ENCODE measurements at places on chromosomes 11 and 22.

DNA sequence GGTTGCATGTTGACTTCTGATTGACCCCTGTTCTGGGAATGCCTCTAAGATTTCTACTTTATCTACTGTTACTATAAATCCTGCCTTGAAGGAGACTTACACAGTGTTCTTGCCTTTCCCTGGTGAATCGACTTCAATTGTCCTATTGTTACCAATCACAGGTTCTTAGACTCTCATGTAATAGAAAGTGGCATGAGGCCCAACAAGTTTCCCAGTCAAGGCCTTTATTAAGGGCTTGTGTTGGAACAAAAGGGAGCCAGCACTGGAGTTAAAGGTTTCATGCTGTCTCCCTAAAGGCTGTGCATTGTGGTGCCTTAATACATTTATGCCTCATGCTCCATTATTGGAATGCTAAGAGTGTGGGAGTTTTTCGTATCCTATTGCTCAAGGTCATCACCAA is 23.3 kb downstream of the MS4A2 start:
- DNase-seq, result no peak

- no peak for DNase-seq
Observed at GRCh38 chr11:116342148-116342547, 430.6 kb downstream of the BUD13 start.

DNA sequence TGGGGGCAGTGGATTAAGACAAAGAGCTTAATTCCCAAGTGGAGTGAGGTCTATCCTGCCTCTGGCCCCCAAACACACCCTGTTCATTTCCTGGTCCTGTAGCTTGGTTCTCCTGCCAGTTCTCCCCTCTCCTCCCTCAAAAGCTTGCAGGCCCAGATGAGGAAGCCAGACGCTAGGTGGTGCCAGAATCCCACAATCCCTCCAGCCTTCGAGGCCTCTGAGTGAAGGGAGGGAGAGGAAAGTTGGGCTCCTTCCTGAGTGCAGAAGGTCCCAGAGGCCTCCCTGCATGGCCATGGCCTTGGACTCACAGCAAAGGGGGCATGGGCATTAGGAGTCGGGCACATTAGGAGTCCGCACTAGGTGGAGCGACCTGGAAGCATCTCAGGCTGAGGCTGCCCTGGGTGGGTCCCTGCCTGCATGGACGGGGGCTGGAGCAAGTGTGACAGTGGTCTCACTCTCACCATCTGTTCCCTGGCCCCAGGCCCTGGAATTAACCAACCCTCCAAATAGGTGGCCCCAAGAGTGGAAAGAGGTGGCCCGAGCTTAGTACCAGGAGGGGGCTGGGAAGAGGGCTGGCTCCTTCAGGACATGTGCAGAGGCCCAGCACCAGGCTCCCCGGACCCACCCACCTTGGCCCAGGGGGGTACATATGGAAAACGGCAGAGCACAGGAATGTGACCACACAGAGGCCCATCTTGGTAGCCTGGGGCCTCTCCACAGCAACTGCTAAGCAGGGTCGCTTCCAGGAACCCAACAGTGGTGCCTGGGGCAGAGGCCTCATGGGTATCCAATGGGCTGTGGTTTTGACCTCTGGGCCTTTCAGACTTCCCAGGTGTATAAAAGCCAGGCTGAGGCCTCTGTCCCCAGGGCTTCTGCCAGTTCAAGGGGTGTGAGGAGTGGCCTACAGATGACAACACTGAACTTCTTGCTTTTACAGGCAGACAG is 5.2 kb downstream of the FXYD2 start:
- DNase-seq, result no peak

GRCh38 chr11:47980907-47981621 is 705 bp downstream of the PTPRJ start:
- DNase-seq, result no peak

- no peak for DNase-seq
Observed at GRCh38 chr22:40768206-40768605, 50.9 kb downstream of the SLC25A17 start.

DNA sequence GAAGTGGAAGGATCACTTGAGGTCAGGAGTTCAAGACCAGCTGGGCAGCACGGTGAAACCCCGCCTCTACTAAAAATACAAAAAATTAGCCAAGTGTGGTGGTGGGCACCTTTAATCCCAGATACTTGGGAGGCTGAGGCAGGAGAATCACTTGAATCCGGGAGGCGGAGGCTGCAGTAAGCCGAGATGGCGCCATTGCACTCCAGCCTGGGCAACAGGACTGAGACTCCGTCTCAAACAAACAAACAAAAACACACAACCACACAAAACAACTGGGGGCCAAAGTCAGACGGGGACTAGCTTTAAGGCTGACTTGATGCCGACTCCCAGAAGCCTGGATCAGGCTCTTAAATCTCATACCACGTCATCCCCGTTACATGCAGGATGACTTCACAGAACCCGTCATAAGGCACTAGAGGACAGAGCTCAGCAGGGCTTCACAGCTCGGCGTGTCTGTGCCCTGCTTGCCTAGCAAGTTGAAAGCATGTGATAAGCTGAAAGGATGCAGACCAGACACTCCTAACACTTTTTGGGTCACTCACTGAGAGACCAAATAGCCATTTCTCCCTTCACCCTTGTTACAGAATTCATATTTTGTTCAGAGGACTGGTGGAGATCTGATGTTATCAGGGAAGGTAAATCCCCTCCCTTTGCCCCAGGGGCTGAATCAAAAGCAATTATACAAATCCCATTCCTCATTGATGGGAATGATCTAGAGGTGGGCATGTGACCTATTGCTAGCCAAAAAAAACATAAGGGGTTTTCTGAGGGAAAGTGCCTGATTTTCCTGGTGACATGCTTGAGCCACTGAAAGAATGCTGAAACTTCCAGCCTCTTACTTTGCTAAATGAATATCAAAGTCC is 65.4 kb downstream of the GAB2 start:
- no peak for DNase-seq

GRCh38 chr22:48881326-48881980 is 946.2 kb downstream of the BRD1 start:
- DNase-seq, result no peak

- DNase-seq, result no peak
Observed at GRCh38 chr11:130420478-130421198, 7.8 kb downstream of the ADAMTS8 start.

DNA sequence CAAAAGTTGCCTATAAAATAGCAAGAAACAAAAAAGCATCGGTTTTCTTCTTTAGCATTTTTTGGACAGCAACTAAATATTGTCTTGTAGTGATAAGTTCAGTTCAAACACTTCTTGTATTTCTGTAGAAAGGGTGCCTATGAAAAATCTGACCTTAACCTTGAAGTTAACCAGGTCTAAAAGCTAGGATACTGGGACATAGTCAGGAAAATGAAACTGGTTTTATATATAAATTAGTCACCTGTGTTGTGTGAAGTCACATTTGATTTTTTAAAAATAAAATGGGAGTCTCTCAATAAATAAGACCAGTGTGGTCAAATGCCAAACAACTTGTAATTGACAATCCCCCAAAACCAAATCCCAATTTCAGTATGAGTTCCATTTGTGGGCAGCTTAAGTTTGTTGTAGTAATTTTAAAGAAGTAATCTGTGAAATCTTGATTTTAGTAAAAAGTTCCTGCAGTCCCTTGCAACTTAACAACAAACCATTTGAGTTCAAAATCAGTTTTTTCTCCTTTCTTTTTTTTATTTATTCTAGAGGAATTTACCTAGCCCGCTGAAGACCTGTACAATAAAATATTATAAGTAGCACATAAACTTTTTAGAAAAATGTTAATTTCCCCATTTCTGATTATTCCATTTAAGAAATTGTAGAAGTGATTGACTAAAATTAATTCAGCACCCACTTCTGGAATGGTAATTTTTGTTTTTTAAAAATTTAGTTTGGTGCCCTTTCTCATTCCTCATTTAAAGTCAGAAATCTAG is 84.5 kb upstream of the PPARA start:
- no peak for DNase-seq

DNA sequence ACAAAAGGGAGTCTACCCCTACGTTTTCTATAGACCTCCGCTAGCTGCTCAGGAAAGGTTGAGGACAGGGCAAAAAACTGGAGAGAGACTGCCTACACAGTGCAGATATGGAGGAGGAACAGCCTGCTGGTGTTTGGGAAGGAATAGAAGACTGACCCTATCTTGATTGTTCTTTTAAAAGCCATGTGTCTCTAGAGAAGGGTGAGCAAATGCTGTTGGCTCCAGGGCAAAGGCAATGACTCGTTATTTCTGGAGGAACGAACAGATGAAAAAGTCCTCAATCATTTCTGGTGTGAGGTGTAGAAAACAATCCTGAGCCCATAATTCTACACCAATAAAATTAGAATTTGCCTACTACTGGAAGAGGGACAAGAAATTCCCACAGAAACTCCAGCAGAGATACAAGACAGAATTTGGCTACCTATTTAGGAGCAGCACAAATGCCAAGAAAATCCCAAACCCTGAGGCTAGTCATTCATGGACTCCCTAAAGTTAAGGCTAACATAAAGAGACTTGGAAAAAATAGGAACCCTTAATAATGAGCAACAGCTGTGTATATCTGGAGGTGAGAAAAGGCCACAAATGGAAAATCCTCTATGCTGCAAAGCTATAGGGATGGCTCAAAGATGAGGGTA is 1206.3 kb upstream of the CNTN5 start:
- no peak for DNase-seq

DNA sequence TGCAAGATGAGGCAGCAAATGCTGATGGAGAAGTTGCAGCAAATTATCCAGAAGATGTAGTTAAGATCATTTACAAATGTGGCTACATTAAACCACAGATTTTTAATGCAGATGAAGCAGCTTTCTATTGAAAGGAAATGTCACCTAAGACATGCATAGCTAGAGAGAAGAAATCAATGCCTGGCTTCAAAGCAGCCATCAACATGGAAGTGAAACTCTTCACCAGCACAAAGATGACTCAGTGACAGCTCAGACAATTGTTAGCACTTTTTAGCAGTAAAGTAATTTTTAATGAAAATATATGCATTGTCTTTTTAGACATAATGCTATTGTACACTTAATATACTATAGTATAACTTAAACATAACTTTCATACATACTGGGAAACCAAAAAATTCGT is 71.4 kb downstream of the FANCF start:
- DNase-seq, result peak; percentile 0

DNA sequence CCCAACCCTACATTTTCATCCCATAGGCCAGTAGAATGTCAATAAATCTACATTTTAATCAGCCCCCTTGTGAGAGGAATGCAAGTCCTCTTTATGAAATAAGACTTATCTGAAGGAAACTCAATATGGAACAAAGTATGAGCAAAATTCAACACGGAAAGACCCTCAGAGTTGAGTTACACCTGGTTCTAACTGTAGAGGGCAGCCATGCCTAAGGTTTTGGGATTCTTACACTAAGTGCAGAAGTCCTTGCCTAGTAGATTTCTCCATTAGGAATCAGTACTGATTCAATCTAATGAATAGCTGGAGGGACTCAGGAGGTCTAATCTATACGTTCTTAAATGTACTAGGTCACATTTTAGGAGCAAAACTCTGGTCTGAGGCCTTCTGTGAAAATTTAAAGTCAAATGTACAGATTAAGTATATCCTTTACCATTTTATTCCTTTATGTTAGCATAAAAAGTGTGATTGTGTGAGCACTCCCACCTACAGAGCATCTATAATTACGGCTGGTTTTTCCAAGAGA is 904.5 kb downstream of the DLG2 start:
- DNase-seq, result no peak

GRCh38 chr11:23727387-23727786 is 769.5 kb upstream of the LUZP2 start:
- no peak for DNase-seq

GRCh38 chr11:10387206-10388083 is 67.6 kb upstream of the AMPD3 start:
- no peak for DNase-seq

GRCh38 chr11:47257517-47258316 is at the start of gene NR1H3:
TSS of gene NR1H3 (plus strand) at chr11:47257996. CDS start at chr11:47259217, 1,221 bp downstream.
- no peak for DNase-seq

- no peak for DNase-seq
Observed at GRCh38 chr11:43737201-43737590, 56.7 kb downstream of the HSD17B12 start.

DNA sequence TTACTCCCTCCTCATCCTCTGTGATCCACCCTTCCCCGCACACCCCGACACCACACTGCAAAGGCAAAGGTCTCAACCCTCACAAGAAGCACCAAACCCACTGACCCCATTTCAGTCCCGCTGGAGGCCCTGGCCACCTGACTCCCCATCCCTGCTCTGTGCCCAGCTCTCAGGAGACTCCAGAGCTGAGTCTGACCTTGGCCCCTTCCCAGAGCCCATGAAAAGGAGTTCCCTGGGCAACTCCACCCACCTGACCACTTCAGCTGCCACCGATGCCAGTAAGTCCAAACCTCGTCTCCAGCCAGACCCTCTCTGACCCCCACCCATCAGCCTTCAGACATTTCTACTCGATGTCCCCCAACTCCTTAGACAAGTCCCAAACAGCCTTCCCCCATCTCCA is 45.5 kb downstream of the ARRB1 start:
- DNase-seq, result no peak

GRCh38 chr11:87116185-87116584 is 78.5 kb downstream of the TMEM135 start:
- no peak for DNase-seq

DNA sequence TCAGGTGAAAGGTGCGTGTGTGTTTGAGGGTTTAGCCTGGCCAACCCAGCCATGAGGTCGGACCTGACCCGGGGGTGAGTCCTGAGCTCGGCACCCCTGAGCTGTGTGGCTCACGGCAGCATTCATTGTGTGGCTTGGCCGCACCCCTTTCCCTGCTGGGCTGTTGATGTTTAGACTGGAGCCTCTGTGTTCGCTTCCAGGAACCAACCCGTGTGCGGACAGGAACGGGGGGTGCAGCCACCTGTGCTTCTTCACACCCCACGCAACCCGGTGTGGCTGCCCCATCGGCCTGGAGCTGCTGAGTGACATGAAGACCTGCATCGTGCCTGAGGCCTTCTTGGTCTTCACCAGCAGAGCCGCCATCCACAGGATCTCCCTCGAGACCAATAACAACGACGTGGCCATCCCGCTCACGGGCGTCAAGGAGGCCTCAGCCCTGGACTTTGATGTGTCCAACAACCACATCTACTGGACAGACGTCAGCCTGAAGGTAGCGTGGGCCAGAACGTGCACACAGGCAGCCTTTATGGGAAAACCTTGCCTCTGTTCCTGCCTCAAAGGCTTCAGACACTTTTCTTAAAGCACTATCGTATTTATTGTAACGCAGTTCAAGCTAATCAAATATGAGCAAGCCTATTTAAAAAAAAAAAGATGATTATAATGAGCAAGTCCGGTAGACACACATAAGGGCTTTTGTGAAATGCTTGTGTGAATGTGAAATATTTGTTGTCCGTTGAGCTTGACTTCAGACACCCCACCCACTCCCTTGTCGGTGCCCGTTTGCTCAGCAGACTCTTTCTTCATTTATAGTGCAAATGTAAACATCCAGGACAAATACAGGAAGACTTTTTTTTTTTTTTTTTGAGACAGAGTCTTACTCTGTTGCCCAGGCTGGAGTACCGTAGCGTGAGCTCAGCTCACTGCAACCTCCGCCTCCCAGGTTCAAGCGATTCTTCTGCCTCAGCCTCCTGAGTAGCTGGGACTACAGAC is 53.9 kb upstream of the PPP6R3 start:
- DNase-seq, result no peak

- no peak for DNase-seq
Observed at GRCh38 chr11:60872961-60873524, 5.7 kb downstream of the ZP1 start.

- DNase-seq, result no peak
Observed at GRCh38 chr11:80096736-80097135, 655.9 kb upstream of the TENM4 start.

- DNase-seq, result no peak
Observed at GRCh38 chr11:96074551-96075310, 150.8 kb upstream of the MTMR2 start.

Data from GM12864 (cell line).